A549 treated with RU486 at 1 μM for 4 hours (cell line): ENCODE measurements at places on chromosomes 1 and 21. TPM values are rescaled to one million over a fixed set of nuclear protein-coding genes. Genes with fewer than 3 reads are reported as not detected.

The PBX1 gene
- total RNA-seq, result 19.3 to 24.7 TPM (median 23.8 TPM) in 5 replicates

The TMEM82 gene
- total RNA-seq, result not detected in 5 replicates

The ESRRG gene
- total RNA-seq, result not detected in 5 replicates

The OR10J1 gene
- not detected in 5 replicates for total RNA-seq

The C1orf146 gene
- not detected in 5 replicates for total RNA-seq

The KRTAP19-1 gene
- not detected in 5 replicates for total RNA-seq

The RGS4 gene
- total RNA-seq, result 0.08 to 0.23 TPM in 2 of 5 replicates, not detected in the others

The ASCL5 gene
- total RNA-seq, result 0.15 to 0.20 TPM in 2 of 5 replicates, not detected in the others

The CAPN8 gene
- total RNA-seq, result 0.23 to 1.0 TPM (median 0.64 TPM) in 5 replicates
